ENCODE measurements at places on chromosomes 1 and 21. TPM values are rescaled to one million over a fixed set of nuclear protein-coding genes. Genes with fewer than 3 reads are reported as not detected.

GRCh38 chr21:44273046-44273445 is 11.3 kb upstream of the DNMT3L start:
- no peak for DNase-seq

DNA sequence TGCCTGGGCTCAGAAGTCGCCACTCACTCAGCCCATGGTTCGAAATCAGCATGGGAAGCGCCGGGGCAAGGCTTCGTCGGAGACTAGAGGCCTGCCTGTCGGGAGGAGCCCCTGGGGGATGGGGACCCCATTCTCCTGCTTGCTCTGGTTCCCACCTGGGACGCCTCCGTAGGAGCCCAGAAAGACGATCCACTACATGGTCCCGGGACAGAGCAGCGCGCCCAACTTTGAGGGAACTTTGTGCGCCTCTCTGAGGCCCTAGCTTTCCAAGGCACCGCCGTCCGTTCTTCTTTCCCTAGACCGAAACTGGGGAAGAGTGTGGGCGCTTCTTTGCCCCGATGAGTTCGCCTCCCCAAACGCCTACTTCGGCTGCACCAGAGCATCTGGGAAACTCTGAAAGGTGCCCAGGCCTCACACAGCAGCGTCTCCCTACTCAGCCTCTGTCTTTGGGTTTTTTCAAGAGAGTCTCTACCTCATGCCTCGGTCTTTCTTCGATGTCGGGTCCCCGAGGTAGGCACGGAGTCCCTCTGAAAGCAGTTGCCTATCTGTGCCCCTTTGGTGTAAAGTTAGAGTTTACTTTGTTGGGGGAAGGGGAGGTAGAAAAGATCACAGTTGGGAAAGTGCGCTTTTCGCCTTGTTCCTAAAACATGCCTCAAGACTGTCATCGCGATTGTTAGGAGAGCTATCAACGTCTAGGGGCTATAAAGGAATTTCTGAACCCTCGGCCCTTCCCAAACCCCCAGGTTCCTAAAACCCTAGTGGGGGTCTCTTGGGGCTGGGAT is 14.0 kb downstream of the NR5A2 start:
- DNase-seq: no peak

FAM131C gene
- total RNA-seq: 1.3 TPM

- no peak for DNase-seq
These were observed 110.8 kb downstream of the BEND5 start for GRCh38 chr1:48665708-48666407.

C1orf56 gene
- total RNA-seq: 0.89 TPM

DNA sequence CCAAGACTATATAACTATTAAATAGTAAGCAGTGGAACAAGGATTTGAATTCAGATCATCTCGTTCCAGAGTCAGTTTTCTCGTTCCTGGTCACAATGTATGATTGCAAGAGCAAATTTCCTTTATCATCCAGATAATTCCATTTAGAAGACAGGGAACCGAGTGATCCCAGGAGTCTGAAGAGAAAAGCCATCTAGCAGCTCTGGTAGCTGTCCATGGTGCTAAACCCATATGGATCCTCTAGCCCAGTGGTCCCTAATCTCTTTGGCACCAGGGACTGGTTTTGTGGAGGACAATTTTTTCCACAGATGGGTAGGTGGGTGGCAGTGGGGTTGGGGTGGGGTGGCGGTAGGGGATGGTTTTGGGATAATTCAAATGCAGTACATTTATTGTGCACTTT is 229.4 kb downstream of the PTPRU start:
- DNase-seq: no peak

GRCh38 chr1:43360616-43361015 is 1.8 kb downstream of the CDC20 start:
- no peak for DNase-seq

- no peak for DNase-seq
These were observed 20.8 kb upstream of the LAPTM5 start for GRCh38 chr1:30778154-30778978.

MPZ gene
- total RNA-seq: 4.1 TPM

S100A8 gene
- 2.6 TPM for total RNA-seq

ADORA1 gene
- not detected for total RNA-seq

- DNase-seq: no peak
These were observed 230.9 kb upstream of the BRINP3 start for GRCh38 chr1:190708418-190709057.

- DNase-seq: no peak
These were observed 189.2 kb downstream of the DYRK1A start for GRCh38 chr21:37555672-37556261.

- DNase-seq: no peak
These were observed 1.6 kb downstream of the CASZ1 start for GRCh38 chr1:10794724-10795275.

GRCh38 chr1:69491416-69491815 is 76.3 kb upstream of the LRRC7 start:
- DNase-seq: no peak

DNA sequence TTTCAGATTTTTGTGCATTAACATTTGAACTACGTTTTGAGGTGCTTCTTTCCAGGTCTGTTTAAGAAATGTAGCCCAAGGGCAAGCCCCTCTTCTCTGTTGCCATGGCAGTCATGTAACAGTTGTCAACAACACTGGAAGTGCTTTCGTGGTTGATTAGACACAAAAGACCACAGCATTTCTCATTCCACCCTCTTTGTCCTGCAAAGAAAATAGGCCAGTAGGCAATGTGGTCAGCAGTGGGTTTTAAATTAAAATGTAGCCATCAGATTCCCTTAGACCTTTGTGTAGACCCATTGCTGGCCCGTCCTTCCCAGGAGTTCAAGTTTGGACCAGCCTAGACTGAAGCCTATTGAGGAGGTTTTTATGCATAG is 35.4 kb downstream of the VANGL1 start:
- no peak for DNase-seq

DNA sequence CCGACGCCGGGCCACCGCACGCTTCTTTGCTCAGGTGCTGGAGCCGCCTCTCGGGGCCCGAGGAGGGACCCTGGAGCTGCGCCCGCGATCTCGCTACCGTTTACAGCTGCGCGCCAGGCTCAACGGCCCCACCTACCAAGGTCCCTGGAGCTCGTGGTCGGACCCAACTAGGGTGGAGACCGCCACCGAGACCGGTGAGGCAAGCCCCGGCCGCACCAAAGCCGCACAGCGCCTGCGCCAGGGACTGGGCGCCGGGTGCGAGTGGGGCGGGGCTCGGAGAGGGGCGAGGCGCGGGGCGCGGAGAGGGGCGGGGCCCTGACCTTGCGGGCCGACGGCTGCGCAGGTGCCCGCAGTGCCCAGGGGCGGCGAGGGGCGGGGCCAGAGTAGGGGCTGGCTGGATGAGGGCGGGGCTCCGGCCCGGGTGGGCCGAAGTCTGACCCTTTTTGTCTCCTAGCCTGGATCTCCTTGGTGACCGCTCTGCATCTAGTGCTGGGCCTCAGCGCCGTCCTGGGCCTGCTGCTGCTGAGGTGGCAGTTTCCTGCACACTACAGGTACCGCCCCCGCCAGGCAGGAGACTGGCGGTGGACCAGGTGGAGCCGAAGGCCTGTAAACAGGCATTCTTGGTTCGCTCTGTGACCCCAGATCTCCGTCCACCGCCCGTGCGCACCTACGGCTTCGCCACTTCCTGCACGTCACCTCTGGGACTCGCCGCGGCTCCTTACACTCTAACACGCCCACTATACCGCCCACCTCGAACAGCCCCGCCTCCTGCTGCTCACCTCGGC is 9.8 kb upstream of the CDC20 start:
- DNase-seq: peak; percentile 55

- DNase-seq: no peak
These were observed 234.9 kb downstream of the RHOU start for GRCh38 chr1:228969953-228970800.

GRCh38 chr1:175862408-175862807 is 119.0 kb upstream of the TNR start:
- no peak for DNase-seq

DNA sequence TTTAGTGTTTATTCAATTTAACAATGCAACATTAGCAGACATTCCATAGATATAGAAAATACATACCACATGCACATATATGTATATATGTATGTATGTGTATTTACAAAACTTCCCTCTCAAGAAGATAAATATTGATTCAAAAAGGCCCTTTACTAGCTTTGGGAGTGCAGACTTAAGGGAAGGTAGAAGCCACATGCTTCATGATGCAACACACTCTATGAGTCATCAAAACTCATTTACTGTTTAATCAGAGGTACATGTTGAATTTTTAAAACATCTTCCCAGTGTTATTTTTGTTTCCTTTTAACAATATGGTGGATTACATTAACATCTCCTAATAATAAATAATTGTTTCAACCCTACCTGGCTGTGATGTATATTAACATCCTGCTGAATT is 61.4 kb upstream of the KIRREL1 start:
- no peak for DNase-seq

DNA sequence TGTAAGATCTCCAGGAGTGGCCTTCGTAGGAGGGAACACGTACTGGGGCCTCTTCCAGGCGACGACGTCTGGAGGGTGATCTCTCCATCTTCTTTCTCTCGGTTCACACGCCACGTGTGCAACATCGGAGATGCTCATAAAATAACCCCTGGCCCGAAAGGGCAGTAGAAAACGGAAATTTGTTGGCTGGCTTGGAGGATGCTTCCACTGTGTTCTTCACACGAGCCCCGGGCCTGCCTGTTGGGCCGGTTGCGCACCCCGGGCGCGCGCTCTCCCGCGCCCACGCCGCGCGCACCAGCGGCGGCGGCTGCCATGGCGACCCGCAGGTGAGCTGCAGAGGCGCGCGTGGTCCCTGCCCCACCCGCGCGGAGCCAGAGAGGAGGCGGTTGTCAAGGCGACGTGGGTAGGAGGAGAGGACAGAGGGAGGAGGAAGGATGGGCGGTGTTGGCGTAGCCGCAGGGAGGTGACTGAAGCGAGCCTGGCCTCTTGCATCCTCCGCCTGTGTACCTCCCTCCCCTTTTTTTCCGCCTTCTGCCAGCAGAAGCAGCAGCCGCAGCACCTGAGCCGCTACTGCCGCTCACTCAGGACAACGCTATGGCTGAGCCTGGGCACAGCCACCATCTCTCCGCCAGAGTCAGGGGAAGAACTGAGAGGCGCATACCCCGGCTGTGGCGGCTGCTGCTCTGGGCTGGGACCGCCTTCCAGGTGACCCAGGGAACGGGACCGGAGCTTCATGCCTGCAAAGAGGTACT is at the start of gene ELAPOR1:
Gene ELAPOR1, plus strand, starts transcription at position 526 of the 752 bp plus-strand sequence. Its CDS starts 69 bp downstream, at position 595.
- peak; percentile 93 for DNase-seq

ADAMTS1 gene
- 0.56 TPM for total RNA-seq

GRCh38 chr1:162328512-162328911 is 48.1 kb downstream of the SPATA46 start:
- no peak for DNase-seq

- no peak for DNase-seq
These were observed 49.0 kb downstream of the B3GALT5 start for GRCh38 chr21:39661740-39662139.

DNA sequence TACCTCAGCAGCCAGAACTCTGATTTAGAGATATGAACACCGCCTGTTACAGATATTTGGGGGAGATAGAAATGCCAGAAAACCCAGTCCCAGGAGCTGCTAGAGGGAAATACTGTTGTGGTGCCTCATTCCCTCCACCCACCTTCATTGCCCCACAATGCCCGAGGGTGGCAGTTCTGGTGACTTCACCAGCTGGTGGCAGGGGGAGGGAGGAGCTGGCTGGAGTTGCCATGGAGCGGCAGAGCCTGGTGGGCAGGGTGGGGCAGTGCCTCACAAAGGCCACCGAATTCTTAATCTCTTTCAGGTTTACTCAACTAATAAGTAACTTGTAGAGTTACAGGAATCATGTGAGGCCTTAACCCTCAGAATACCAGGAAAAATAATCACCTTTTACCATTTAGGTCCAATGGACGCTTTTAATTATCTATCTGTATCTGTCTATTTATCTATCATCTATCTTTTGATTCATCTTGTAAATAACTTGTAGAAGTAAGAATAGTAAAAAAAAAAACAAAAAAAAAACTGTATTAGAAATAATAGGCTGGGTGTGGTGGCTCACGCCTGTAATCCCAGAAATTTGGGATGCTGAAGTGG is 11.7 kb upstream of the S100A11 start:
- no peak for DNase-seq
